ENCODE measurements at places on chromosomes 5 and 9. TPM values are rescaled to one million over a fixed set of nuclear protein-coding genes. Genes with fewer than 3 reads are reported as not detected.
A peak's percentile ranks its signal among the peaks of the same experiment; 100 is the strongest.

DNA sequence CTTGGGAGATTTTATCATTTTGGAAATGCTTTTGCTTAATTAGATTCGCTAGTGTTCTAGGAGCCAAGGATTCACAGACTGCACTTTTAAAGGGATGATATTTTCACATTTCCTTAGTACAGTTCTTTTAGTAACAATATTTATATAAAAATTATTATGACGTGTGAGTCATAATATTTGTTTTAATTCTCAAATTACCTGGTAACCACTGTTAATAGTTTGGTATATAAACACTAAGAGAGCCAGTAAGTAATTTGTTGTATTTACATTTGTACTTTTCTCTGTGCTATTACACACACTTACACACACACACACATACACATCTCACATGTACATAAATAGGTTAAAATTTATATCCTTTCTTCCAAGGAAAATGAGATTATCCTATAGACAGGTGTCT lies 58.8 kb upstream of the RAD23B start:
- DNase-seq, result no peak

- DNase-seq, result peak; percentile 22
Observed at GRCh38 chr5:78574731-78575161, 73.8 kb downstream of the LHFPL2 start.

DNA sequence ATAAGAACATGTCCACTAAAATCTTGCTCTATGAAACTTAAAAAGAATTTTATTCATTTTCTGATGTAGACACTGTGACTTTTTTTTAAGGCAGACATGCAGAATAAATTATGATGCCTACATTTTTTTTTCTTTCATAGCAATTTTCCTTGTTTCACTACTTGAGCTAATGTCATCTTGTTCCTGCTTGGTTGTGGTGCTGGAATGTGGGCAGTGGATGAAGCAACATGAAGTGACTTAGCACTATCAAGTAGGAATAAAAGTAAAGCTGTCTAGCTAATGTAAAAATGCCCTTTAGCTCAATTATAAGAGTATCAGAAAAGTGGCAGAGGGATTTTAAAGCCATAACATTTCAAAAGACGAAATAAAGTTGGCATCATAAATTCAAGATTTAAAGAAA lies 191.0 kb downstream of the ADAMTS6 start:
- DNase-seq, result no peak

The SLC26A2 gene
- 13.2 TPM for total RNA-seq

DNA sequence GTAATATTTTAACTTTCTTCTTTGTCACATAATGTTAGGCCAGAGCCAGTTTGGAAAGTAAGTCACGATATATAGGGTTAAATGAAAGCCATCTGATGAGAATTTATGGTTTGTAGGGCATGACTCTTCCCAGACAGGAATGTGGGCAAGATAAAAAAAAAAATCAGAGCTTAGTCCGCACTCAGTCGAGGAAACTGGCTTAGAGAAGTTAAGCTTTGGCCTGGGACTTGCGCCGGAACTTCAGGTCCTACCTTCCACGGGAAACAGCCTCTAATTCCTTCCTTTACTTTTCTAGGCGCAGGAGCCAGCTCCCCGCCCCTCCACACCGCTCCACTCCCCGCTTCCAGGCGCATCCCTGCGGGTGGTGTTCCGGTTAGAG lies 475 bp downstream of the DDX31 start:
- no peak for DNase-seq

The CCNI2 gene
- total RNA-seq, result 1.1 TPM

GRCh38 chr5:132301344-132302271 lies 7.4 kb downstream of the SLC22A4 start:
- DNase-seq, result no peak

GRCh38 chr9:14245901-14246525 lies 67.9 kb downstream of the NFIB start:
- DNase-seq, result no peak

GRCh38 chr9:136354592-136355085 lies 8.9 kb downstream of the DNLZ start:
- no peak for DNase-seq

The NRARP gene
- 11.5 TPM for total RNA-seq

DNA sequence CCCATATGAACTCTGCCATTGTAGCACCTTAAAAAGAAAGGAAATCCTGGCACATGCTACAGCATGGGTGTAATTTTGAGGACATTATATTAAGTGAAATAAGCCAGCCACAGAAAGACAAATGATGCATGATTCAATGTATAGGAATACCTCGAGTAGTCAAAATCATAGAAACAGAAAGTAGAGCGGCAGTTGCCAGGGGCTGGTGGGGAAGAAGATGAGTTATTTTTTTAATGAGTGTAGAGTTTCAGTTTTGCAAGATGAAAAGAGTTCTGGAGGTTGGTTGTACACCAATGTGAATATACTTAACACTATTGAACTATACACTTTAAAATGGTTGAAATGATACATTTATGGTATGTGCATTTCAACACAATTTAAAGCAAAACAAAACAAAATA lies 133.0 kb downstream of the ZDHHC21 start:
- no peak for DNase-seq

The PCDHGA11 gene
- 1.5 TPM for total RNA-seq

DNA sequence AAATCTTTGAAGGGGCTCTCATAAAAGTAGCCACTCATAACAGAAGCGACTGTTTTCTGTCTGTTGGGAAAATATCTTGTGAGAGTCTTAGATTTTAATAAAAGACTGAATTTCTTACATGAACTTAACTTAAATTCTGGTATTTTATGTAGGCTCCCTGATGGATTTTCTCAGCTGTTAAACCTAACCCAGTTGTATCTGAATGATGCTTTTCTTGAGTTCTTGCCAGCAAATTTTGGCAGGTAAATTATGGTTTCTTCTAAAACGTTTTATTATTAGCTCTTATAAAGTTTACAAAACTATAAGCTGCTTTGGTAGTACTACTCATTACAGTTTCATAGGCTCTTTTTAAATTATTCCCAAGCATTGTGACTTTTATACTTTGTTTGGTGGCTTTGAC lies 87.0 kb downstream of the ERBIN start:
- no peak for DNase-seq

The SLC9A3 gene
- total RNA-seq, result 1.3 TPM
